ENCODE measurements at places on chromosomes 7 and 10.

- DNase-seq, result no peak
Measured at GRCh38 chr7:129604713-129605437, 6.6 kb upstream of the NRF1 start.

- no peak for DNase-seq
Measured at GRCh38 chr7:150365673-150366398, 2.8 kb upstream of the REPIN1 start.

DNA sequence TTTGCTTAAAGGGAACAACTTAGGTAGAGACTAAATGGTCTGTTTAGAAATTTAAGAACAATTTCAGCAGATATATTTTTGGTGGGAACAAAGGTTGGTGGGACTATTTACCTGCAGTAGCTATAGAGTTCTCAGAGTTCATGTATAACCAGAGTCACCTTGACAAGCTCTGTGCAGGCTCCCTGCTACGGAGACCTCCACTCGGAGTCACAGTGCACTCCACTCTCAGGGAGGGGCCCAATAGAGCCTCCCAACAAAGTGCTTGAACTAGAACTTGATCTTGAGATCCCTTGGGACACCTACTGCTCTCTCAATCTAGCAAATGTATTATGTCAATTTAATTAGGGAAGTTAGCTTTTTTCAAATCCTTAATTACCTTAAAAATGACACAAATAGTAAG, 2.3 kb downstream of the MYPN start:
- DNase-seq, result no peak

- DNase-seq, result no peak
Measured at GRCh38 chr10:63722537-63722936, 201.3 kb downstream of the REEP3 start.

DNA sequence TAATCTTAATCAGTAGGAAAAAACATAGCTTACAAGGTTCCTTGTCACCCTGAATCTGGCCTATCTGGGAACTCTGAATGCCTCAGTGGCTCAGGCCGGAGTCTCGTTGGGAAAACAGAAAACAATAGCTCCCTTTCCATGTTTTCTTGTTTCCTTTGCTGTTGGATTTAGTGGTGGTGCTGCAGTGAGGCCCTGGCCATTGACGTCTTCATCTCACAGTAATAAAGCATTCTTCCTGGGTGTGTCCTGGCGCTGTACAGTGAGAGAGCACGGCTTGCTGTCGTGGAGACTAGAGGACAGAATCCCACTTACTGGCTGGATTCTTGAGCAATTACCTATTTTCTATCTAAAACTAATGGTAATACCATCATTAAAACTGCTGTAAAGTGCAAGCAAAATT, 1.3 kb upstream of the SPOCK2 start:
- no peak for DNase-seq

DNA sequence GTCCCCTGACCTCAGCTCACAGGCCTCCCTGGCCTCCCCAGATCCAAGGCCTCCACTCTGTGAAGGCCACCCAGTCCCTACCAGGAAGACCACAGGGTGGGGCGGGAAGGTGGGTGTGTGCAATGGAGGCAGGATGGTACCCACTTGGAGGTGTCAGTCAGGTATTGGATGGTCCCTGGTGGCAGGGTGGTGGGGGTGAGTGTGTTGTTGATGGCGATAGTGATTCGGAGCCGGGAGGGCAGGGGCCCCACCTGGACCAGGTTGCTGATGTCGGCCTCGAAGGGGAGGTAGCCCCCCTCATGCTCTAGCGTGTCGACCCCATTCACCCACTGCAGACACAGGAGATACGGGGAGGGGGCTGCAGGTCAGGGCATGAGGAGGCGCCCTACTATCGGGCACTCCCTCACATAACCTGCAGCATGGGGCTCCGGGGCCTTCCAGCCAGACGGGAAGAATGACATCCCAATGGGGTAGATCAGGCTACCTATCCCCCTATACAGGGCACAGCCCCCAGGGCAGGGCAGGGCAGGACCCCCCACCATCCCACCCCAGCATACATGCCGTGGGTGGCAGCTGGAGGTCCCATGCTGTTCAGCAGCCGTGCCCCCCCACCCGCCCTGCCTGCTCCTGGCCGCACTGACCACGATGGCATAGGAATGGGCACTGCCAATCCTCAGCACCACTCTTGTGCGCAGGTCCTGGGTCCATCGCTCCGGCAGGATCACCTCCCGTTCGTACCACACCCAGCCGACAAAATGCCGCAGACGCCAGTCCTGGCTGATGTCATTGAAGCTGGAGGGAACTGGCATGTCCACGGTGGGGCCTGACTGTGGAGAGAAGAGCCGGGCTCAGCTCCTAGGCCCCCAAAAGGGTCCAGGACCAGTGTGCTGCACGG, 2.2 kb downstream of the GUSB start:
- DNase-seq, result no peak

GRCh38 chr7:138879356-138879755, 81.4 kb upstream of the ATP6V0A4 start:
- no peak for DNase-seq

- no peak for DNase-seq
Measured at GRCh38 chr10:95536017-95536416, 25.2 kb downstream of the SORBS1 start.

DNA sequence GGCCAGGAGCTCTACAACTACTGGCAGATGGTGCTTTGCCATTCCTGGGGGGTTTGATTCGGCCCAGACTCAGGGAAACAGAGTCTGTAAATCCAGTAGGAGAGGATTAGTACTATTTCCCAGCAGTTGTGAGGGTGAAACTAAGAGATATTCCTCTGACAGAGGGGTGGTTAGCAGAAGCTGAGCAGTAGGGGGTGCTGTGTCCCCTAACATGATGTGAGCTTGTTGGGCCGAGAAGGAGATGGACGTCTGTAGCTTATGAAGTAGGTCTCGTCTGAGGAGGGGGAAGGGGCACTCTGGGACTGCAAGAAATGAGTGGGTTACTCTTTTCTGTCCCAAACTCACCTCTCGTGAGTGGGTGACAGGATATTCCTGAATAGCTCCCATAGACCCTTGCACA, 179.2 kb upstream of the MBL2 start:
- no peak for DNase-seq

- DNase-seq, result no peak
Measured at GRCh38 chr7:137886746-137887145, 40.0 kb upstream of the DGKI start.

Data from omental fat pad (tissue), 4 donors.